ENCODE measurements at places on chromosomes 2 and 18.

DNA sequence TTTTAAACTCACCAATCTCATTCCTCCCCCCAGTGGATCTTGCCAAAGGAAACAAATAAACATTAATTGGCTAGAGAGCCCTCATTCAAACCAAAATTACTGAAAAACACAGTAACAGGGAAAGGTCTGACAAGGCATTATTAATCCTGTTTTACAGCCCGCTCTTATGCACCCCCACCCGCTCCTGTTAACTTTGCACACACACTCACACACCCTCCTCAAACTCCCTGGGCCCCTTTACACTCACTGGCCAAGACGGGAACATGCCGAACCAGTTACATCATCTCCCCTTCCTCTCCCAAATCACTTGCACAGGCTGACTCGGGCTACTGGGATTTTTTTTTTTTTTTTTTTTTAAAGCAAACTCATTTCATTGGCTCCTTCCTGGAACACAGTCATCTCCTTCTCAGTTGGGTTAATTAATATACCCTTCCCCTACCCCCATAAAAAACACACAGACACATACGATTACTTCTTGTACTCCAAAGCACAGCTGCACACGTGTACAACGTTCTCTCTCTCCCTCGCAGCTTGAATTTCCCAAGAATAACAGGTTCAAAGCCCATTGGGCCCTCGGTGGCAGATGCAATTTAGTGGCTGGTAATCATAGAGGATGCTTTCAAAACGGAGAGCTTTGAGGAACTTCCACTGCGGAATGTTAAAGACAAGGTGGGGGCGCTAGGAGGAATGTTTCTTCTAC, 31.8 kb downstream of the KLF7 start:
- no peak for DNase-seq

DNA sequence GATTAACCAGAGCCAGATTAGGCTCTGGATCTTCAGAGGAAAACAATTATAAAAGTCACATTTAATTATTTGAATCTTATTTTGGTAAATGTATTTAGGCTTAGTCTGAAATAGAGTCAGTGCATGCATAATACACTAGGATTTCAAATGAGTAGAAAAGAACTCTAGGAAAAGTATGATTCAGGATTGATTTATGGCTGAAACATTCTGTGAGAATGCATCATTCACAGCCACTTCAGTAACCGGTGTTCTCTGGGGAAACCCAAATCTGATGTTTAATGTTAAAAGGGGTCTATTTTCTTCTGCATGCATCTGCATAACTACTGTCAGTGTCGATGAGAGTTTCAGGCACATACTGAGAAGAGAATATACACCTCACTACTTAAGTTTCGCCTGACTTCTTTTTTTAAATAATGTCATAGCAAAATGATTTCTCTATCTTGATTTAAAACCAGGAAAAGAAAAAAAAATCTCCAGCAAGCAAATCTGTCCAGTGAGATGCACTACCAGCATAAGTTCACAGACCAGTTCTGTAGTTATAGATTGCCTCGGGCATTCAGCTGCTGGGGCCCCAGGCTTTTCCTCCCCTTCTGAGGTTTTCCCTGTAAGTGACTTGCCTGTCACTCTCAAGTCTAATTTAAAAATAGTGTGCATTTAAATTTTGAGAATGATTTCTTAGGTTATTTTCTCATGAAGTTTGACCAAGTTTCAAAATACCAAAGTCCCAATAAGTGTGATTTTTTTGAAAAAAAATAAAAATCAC, 501.5 kb downstream of the NR4A2 start:
- no peak for DNase-seq

- DNase-seq: no peak
These were observed 29.1 kb upstream of the INO80D start for GRCh38 chr2:206115026-206115578.

DNA sequence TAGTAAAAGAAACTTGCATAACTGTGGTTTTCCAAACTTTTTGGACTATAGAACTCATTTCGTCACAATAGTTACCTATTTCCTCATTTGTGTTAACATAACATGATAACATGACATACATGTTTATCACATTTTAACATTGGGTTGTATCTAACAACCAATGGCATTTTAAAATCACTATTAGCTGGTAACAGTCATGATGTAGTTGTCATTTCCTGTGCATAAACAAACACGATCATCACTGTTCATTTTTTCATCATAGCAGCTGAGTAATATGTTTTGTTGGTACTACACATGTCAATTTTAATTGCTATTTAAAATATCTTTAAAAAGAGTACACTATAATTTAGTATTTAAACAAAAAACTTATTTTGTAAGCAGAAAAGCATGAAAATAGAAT, 402.4 kb downstream of the SATB2 start:
- no peak for DNase-seq

DNA sequence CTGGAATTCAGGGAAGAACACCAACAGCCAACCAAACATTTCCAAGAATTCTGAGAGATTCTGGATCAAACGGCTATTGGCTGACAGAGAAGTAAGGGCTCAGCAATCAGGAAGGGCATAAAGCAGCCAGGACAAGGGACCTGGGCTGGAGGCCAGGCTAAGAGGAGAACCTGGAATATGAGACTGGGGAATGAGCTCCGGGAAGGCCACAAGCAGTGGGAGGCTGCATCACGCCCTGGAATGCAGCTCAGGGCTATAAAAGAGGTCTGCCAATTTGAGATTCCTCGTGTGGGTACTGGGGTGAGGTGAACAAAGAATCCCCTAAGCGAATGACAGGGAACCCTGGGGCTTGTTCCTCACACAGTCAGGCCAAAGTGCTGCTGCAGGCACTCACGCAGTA, 60.4 kb downstream of the ANO7 start:
- DNase-seq: no peak

DNA sequence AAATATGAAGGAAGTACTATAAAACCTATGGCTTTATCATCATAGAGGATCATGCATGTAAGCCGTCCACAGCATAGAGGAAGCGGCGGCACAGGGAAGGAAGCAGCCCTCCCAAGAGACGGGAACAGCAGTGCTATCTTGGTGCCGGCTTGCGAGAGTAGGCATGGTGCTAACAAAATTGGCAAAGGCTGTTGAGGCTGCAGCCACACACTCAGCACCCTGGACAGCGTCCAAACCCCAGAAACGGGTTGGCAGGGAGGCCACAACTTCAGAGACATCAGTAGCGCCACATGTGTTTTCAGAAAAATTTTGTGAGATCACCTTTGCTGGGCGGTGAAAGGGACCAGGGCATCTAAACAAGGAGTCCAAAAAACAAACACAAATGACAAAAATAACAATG, 37.7 kb downstream of the NETO1 start:
- no peak for DNase-seq

- no peak for DNase-seq
These were observed 90.0 kb downstream of the CDC42EP3 start for GRCh38 chr2:37581433-37581832.

GRCh38 chr18:50839996-50840395, 20.2 kb upstream of the MRO start:
- no peak for DNase-seq

DNA sequence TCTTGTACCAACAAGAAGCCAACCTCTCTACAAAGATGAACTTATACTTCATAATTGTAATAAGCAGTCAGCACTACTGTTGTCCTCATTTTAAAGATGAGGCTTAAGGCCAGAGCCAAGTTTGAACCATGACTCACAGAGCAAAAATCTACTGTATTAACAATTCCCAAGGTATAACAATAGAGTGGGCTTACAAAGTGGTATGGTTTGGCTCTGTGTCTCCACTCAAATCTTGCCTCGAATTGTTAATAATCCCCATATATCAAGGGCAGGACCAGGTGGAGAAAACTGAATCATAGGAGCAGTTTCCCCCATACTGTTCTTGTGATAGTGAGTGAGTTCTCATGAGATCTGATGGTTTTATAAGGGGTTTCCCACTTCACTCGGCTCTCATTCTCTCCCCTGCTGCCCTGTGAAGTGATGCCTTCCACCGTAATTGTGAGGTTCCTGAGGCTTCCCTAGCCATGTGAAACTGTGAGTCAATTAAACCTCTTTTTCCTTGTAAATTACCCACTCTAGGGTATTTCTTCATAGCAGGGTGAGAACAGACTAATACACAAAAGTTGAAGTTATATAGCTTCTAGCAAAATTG, 19.5 kb downstream of the MRPL44 start:
- no peak for DNase-seq

GRCh38 chr2:54456612-54457322, 640 bp downstream of the SPTBN1 start:
- DNase-seq: no peak

DNA sequence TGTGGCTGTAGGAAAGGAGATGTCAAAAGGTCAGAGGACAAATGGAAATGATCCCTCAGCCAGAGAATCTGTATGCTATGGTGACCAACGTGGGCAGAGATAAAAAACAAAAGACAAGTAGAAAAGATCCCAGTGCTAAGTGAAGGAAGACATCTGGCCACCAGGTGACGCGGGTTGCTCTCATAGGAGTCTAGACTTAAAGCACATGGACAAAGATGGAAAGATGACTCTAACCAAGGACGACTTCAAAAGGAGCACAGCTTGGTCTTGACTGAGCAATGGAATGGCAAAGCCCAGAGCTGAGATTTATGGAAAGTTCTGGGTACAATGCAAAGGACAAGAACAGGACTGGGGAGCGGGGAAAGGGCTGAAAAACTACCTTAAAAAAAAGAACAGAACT, 96.8 kb downstream of the CLIP4 start:
- DNase-seq: no peak

- DNase-seq: no peak
These were observed 61.6 kb downstream of the POLR1A start for GRCh38 chr2:86044045-86044444.

- peak; percentile 31 for DNase-seq
These were observed 206.8 kb downstream of the CLIP4 start for GRCh38 chr2:29322011-29322410.

- DNase-seq: no peak
These were observed 35.5 kb downstream of the ZEB2 start for GRCh38 chr2:144484201-144484948.

DNA sequence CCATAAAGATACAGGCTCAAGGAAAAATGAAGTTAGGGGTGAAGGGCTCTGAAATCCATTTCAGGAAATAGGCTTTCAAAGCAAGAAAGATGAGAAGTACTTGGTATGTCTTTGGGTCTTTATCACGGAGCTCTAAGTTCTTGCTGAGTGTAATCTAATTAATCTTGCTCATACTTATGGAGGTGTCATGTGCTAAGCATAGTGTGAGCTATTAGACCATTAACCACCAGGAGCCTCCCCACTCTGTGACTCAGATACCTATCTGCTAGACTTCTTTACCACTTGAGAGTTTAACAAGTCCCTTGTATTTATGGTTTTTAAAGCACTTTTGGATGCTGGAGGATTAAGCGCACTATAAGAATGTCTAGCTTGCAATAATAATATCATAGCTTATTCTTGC, 678.7 kb downstream of the EPHA4 start:
- no peak for DNase-seq

DNA sequence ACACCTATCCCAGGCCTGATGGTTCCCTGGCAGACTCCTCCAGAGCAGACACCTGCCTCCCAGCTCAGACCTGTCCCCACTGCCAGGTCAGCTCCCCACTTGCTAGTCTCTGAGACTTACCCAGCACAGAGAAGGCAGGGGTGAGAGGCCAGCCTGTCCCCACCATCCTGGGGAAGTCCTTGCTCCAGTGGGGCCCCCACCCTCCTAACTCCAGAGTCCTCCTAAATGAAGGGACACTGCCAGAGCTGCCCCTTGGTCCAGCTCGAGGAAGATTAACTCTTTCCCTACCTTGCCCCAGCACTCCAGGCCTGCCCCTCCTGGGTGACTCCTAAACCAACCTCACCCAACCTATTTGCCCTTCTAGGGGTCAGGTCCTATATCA, 30.4 kb upstream of the TNS1 start:
- no peak for DNase-seq

GRCh38 chr2:125092276-125093009, 1067.4 kb downstream of the CNTNAP5 start:
- DNase-seq: no peak

GRCh38 chr18:29594493-29594892, 1417.6 kb upstream of the CDH2 start:
- DNase-seq: no peak

DNA sequence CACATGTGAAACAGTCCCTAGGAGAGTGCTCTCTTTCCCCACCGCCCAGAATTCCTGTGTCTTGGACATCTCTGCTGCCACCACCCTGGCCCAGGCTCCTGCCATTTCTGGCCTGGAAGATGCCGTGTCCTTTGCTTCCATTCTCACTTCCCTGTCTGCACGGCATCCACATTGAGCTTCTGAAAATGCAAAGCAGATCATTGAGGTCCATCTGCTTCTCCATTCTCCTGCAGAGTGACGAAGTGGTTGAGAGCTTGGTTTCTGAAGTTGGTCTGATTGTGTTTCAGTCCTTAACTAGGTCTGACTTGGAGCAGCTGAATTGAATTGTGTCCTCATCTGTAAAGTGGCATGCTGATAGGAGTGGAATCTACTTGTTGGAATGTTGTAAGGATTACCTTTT, 98.7 kb upstream of the MGAT5 start:
- DNase-seq: peak; percentile 52

- DNase-seq: no peak
These were observed 97.8 kb upstream of the PXDN start for GRCh38 chr2:1841903-1842791.

- no peak for DNase-seq
These were observed 34.7 kb upstream of the MCFD2 start for GRCh38 chr2:46950314-46950713.

DNA sequence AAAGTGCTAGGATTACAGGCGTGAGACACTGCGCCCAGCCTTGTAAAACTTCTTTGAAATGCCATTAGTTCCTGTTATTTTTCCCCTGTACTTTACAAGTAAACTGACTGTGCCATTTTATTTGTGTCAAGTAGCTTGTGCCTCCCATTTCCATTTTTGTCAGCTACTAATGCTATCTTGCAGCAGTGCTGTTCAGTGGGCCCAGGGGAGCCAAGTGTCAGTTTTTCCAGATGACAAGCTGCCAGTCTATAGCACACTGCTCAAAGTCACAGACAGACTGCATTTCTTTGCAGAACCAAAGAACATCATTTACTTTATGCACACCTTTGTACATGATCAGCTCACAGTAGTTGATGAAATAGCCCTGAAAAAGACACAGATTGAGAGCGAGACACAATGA, 901.3 kb upstream of the CDH2 start:
- DNase-seq: no peak

- DNase-seq: peak; percentile 95
These were observed 158.1 kb downstream of the DOCK10 start for GRCh38 chr2:224884188-224884587.

- DNase-seq: no peak
These were observed 12.5 kb downstream of the INPP4A start for GRCh38 chr2:98457045-98457696.

GRCh38 chr2:217735034-217735433, 267.8 kb downstream of the TNS1 start:
- DNase-seq: no peak

- DNase-seq: no peak
These were observed 81.0 kb upstream of the RBM44 start for GRCh38 chr2:237717366-237718276.

DNA sequence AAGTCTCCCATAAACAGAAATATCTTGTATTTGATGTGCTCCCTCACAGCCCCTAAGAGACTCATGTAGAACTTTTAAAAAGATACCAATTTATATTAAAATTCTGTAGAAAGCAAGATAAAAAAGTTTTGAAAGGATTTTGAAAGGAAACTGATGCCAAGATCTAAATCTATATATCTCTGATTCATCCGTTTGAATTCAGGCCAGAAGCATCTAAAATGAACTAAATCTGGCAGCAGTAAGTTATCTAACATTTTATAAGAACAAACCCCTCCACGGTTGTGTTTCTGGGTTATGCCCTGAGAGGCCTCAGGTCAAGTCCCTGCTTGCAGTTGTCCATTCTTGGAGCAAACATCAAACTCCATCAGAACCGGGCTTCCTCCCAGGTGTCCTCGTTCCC, 165.8 kb downstream of the FBXO15 start:
- no peak for DNase-seq

- no peak for DNase-seq
These were observed 102.8 kb downstream of the HIBCH start for GRCh38 chr2:190216829-190217228.

Data from inflammatory macrophage (primary cell).